ENCODE measurements at places on chromosomes 12 and 14. TPM values are rescaled to one million over a fixed set of nuclear protein-coding genes. Genes with fewer than 3 reads are reported as not detected.

The TESPA1 gene
- 92.6 TPM for total RNA-seq

The PTPRQ gene
- total RNA-seq, result not detected

GRCh38 chr12:116697716-116698115 is 40.2 kb downstream of the SPRING1 start:
- DNase-seq, result no peak

The KRT71 gene
- not detected for total RNA-seq

- no peak for DNase-seq
Measured at GRCh38 chr12:124563809-124564208, 3.6 kb downstream of the NCOR2 start.

- DNase-seq, result no peak
Measured at GRCh38 chr14:75236467-75236866, 42.2 kb upstream of the FOS start.

DNA sequence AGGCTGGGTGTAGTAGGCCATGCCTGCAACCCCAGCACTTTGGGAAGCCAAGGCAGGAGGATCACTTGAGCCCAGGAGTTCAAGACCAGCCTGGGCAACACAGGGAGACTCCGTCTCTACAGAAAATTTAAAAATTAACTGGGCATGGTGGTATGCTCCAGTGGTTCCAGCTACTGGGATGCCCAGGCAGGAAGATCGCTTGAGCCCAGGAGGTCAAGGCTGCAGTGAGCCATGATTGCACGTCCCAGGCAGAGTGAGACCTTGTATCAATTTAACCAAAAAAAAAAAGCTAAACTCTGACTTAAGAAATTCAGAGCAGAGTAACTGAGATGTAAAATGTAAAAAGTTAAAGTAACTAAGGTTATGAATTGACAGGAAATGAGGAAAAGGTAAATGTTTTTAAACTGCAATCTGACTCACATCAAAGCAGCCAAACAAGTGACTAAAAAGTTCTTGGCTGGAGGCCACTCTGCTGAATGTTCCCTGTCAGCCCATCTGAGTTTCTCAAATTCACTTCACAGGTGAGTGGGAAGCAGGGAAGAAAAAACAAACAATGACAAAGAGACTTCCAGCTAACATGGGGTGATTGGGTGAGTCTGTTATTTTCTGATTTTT is 21.3 kb downstream of the PRKD1 start:
- no peak for DNase-seq

GRCh38 chr12:68042212-68042699 is 53.0 kb downstream of the IFNG-AS1 start:
- peak; percentile 12 for DNase-seq

- no peak for DNase-seq
Measured at GRCh38 chr12:116631619-116632018, 72.4 kb downstream of the MAP1LC3B2 start.

GRCh38 chr14:65790172-65790815 is 377.8 kb downstream of the FUT8 start:
- no peak for DNase-seq

The SMCO2 gene
- total RNA-seq, result not detected

Measured in activated naive CD8-positive, alpha-beta T cell treated with anti-CD3 and anti-CD28 coated beads for 36 hours (primary cell).